ENCODE measurements at places on chromosomes 5 and 9. TPM values are rescaled to one million over a fixed set of nuclear protein-coding genes. Genes with fewer than 3 reads are reported as not detected.

PCDHGC4 gene
- total RNA-seq, result 2.6 TPM

HMCN2 gene
- not detected for total RNA-seq

IFNA21 gene
- not detected for total RNA-seq

SPAG8 gene
- total RNA-seq, result 0.86 TPM

MZB1 gene
- total RNA-seq, result 0.43 TPM

SLC36A2 gene
- not detected for total RNA-seq
